Thyroid gland (tissue), 4 donors: ENCODE measurements at places on chromosomes 4 and X. TPM values are rescaled to one million over a fixed set of nuclear protein-coding genes. Genes with fewer than 3 reads are reported as not detected.

DNA sequence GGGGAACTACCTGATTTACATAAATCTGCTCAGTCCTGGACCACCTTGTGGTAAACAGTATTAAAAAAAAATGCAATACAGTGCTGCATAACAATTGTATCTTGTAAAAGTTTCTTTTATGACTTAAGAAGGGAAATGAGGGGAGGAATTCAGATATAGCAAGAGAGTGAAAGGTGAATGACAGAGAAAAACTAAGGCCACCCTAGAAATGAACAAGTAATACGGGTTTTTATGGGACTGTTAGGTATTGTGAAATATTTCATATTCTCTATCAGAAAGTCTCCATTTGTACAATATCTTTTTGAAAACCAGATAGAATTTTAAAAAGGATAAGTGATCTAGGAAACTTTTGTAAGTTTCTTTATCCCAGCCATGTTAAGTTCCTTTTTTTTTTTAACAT lies 69.7 kb upstream of the NOCT start:
- DNase-seq = no peak

GRCh38 chr4:159272273-159273140 lies 169.6 kb downstream of the RAPGEF2 start:
- no peak for DNase-seq

DNA sequence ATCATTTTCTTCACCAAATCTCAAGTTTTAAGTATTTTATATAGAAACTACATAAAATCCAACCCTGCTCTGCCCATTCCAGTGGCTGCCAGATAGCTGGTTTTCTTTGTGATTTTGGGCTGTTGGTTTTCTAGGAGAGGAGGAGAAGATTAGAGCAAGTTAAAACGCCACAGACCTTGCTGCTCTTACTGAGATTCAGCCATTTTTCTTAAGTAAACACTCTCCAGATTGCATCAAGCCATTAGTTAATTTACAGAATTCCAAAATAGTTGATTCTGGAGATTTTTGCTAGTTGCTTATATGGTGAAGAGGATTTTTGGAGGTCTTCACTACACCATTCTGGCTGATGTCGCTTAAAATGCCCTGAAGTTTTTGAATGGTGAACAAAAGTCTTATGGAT lies 366.2 kb downstream of the MAPK10 start:
- no peak for DNase-seq

The MAGEB1 gene
- total RNA-seq = not detected

DNA sequence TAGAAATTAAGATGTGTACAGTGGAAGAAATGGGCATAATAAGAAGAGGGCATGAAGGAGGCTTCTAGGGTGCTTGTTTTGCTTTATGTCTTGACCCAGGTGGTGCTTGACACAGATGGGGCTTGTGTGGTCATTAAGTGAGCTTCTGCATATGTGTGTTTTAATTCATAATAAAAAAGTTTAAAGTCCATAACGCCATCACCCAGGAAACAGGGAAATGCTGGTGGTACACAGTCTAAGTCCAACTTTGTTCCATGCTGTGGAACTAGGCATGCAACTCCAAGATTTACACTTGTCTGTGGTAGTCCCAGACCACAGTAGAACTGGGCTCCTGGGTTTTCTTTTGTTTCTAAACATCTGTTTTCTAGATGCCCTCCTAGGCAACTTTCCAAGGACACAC lies 511.9 kb downstream of the MID1IP1 start:
- no peak for DNase-seq

DNA sequence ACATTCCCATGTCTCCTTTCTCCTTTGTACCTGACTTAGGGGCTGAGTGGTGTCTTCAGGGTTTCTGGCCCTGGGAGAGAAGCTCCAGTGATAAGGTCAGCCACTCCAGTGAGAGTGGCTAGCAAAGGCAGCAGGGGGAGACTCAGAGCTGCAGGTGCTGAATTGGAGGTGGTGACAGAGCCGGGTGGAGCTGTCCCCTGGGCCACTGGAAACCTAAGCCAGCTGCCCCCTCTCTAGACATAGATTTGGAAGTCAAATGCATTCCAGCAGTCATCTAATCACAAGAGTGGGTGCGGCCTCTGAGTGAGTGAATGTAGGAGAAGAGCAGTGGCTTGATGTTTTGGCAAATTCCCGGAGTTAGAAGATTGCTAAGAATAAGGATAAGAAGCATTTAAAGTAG lies 28.5 kb downstream of the TRIM2 start:
- DNase-seq = peak; percentile 69

DNA sequence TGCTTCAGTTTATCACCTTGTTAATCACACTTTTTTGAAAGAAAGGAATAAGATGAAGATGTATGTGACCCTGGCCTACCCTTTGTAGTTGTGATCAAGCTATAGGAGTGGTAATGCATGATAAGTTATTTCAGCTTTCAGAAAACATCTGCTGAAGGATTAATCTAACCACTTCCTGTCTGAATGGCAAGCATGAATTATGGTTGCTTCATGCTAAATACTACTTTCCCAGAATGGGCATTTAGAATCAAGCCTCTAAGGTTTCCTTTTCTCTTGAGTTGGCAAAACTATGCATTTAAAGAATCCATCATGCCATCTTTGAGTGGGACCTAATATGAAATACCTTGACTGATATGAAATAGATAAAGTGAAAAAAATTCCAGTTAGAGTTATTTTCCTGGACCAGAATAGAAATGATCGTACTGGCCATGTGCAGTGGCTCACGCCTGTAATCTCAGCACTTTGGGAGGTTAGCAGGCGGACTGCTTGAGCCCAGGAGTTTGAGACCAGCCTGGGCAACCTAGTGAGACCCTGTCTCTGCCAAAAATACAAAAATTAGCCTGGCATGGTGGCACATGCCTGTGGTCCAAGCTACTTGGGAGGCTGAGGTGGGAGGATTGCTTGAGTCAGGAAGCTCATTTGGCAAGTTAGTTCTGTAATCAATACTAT lies 59.1 kb downstream of the ANXA3 start:
- DNase-seq = no peak

- DNase-seq = no peak
Measured at GRCh38 chr4:182338746-182339145, 95.5 kb downstream of the TENM3 start.

GRCh38 chrX:54045563-54046228 lies 1.4 kb upstream of the PHF8 start:
- DNase-seq = peak; percentile 38

DNA sequence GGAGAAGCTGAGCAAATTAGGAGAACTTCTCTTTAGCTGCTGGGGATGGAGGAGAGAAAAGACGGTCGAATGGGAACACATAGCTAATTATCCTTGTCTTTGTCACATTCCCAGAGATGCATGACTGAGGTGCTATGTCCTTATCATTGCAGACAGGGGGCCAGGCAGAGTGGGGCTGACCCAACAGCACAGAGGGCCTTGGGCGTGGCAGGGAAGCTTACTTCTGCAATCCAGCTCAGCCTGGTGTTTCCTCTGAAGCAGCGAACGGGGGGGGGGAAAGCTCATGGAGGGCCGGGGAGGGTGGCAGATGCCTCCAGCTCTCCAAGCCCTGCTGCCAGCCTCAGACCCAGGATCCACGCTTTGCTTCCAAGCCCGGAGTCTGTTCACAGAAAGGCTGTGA lies 50.8 kb upstream of the HOPX start:
- DNase-seq = peak; percentile 47

- DNase-seq = peak; percentile 3
Measured at GRCh38 chr4:154781126-154781982, at the start of gene RBM46. RBM46 (plus strand) TSS chr4:154781272; CDS start chr4:154796753, 15,481 bp downstream.

GRCh38 chr4:16116019-16116418 lies 32.2 kb upstream of the PROM1 start:
- DNase-seq = no peak

DNA sequence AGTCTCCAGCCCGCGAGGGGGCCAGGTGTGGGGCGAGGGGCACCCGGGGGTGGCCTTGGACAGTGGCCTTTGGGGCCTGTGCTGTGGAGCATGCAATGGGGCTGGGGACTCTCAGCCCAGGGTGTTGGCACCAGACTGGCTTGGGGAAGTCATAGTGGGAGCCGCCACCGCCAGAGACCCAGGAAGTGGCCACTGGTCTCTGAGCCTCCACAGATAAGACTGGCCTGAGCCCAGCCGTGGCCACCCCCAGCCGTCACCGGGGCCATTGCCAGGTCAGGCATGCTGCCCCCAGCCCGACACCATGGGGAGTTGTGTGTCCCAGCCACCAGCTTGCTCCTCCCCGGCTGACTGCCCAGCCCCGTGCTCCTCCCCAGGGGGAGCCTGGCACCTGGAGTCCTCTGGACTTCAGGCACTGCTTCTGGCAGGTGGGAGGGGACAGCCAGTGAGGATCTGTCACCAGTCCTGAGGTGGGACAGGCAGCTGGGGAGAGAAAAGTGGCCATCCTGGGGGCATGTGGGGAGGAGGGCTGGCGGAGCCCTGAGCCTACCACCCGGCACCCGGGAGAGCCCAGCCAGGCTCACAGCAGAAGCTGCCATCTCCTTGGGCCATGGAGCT lies 32.5 kb downstream of the TACC3 start:
- DNase-seq = no peak

The STPG2 gene
- 2.8 TPM for total RNA-seq

The NMU gene
- not detected for total RNA-seq

The PHEX gene
- total RNA-seq = 12.4 TPM

DNA sequence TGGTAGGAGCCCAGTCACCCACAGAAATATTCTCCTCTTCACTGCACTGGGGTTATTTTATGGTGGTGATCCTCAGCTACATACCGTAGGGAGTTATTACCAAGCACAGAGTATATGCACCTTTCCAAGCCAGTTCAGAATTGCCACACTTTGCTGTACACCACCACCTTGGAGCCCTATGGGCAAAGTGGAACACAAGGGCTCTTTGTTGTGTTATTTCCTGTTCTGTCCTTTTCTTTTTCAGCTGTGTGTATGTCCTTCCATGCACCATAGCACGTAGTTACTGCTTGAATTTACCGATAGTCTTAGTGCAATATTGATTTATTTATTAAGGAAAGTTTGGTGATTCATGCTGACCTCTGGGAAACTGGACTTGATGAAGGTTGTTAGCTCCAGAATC lies 8.3 kb downstream of the RNF128 start:
- no peak for DNase-seq

GRCh38 chr4:77190053-77190452 lies 33.0 kb downstream of the CCNG2 start:
- DNase-seq = no peak

The SYAP1 gene
- total RNA-seq = 32.5 TPM

DNA sequence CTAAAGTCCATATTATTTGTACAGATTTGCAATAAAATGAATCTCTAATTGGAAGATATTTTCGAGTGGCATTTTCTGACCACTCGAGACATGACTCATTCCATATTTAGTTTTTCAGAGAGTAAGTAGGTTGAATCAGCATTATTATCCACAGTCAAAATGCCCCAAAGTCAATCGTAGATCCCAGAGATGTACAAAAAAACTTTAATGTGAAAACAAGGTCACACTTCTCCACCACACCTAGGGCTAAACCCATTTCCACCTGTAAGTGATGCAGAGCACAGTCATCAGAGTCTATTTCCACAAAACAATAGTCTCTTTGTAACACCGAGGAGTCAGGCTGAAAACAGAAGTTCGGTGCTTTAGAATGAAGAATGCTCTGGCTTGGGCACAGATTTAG lies 117.1 kb upstream of the TENM3 start:
- DNase-seq = no peak

DNA sequence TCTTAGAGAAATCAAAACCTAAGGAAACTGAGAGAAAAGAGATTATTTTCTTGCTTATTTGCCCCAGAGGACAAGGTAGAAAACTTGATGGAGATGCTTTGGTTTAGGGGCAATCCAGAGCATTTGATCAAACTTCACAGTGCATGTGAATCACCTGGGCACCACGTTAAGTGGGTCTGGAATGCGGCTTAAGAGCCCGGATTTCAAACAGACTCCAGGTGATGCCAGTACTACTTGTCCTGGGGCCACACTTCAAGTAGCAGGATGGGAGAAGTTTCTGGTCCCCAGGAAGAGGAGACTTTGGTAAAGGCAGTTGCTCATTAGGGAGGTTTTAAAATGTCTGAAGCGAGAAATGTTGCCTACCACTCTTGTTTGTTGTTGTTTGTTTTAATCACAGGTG lies 51.8 kb downstream of the PHOX2B start:
- peak; percentile 64 for DNase-seq

DNA sequence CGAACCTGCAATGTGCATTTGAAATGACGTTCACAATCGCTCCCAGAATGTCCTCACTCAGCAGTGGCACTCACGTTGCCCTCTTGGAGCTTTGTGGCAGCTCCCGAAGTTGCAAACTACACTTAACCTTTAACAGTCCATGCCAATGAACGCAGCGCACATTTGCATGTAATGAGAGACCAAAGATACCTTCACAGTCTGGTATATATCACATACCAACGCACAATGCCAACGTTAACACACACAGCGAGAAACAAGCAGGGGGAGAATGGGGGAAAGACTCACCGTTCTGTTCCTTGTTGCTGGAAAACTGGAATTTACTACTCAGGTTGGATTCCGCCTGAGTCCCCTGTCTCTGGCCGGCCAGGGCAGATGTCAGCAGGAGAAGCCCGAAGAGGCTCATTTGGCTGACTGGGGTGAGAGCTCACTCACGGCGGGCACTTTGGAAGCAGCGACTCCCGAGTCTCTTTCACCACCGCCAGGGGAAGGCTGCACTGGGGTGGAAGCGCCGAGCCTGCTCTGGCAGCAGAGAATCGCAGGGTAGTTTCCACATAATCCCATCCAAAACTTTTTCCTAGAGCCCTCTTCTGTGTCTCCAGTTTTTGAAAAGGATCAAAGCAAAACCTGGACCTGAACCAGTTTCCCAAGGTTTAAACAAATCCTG lies 966 bp downstream of the PDGFC start:
- peak; percentile 69 for DNase-seq

The C4orf36 gene
- total RNA-seq = 3.5 TPM

The NHSL2 gene
- 11.7 TPM for total RNA-seq

GRCh38 chr4:76892601-76893000 lies 5.3 kb downstream of the SOWAHB start:
- no peak for DNase-seq

GRCh38 chrX:68999931-69000330 lies 165.3 kb downstream of the PJA1 start:
- DNase-seq = no peak

- DNase-seq = no peak
Measured at GRCh38 chr4:111045992-111046391, 423.1 kb upstream of the PITX2 start.

- no peak for DNase-seq
Measured at GRCh38 chr4:18082236-18082635, 60.7 kb upstream of the LCORL start.

The APEX2 gene
- total RNA-seq = 7.2 TPM

DNA sequence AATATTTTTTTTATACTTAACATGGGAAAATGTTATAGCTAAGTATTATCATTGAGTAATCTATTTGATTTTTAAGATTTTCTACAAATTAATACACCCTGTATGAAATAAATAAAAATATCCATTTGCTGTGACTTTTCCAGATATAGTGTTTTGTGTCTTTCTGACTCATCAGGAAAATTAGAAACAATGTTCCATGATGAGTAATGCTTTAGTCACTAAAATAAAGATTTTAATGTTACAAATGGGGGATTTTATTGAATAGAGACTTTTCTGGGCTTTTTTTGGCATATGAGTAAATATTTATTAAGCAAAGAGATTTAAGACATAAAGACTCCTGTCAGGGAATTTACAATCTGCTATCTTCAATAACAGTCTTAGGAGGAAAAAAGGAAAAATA lies 279.2 kb upstream of the NOCT start:
- DNase-seq = no peak

- DNase-seq = no peak
Measured at GRCh38 chr4:98909646-98910401, 19.1 kb downstream of the EIF4E start.

- no peak for DNase-seq
Measured at GRCh38 chr4:94305466-94306225, 37.0 kb downstream of the HPGDS start.
